ENCODE measurements at places on chromosomes 12 and 14.

DNA sequence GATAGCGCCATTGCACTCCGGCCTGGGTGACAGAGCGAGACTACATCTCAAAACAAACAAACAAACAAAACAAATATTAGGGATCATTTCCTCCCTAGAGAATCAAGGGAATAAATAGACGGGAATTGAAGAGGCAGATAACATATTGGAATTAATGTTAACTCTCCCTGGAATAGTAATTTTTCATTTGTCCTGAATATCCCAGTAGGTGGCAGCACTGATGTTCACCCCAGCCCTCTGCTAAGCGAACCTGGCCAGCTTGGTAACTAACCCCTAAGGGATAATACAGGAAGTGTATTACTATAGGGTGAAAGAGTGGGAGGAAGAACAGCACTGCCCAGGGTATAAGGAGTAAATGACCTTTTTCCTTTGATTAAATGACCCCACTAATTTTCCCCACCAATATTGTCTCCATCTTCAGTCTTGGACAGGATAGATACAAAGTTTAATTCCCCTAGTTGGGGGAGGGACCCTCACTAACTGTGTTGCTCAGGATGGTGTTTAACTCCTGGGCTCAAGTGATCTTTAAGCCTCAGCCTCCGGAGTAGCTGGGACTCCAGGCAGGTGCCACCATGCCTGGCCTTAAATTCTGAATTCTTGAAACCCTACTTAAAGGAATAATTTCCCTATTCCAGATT, 40.5 kb downstream of the SLC2A14 start:
- DNase-seq: peak; percentile 65

DNA sequence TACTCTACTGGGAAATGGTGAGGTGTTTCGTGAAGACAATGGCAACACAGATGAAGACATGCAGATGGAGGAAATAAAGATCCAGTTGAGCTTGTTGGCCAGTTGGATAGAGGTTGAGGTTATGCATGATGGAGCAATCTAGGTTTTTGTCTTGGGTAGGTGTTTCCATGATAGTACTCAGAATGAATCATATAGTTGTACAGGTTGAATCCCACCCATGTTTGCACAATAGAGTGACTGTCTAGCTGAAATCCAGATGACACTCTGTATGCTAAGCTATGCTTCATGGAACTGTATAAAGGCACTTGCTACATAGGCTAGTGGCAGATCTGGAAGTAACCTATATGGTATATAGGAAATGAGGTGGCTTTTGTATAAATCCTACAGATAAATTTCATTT, 264.9 kb downstream of the NAV3 start:
- no peak for DNase-seq

DNA sequence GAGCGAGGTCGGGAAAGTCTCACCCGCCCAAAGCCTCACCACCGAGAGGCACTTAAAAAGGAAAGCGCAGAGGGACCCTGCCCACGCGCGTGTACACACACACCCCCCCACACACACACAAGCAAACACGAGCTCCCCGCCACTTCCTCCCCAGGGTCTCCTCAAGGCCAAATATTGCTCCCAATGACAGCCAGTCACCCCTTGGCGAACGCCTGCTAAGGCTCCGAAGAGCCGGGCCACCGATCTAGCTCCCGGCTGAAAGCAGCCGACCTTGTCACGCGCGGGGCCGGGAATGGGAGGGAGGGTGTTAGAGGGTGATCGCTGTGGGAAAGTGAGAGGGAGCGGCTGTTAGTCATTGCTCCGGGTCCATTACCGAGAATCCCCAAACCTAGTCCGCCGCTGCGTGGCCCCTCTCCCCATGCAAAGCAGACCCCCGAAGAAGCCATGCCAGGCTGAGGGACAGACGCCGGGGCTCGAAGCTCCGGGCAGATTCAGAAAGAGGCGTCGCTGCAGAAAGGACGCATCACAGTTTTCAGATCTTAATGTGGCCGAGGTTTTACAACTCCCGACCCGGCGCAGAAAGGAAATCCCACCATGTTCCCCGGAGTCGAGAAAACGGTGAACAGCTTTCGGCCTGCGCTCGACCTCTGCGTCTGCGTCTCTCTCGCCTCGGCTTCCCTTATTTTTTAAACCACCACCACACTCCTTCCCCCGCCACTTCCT, 2.6 kb downstream of the BMP4 start:
- no peak for DNase-seq

GRCh38 chr12:33759279-33759678, 263.0 kb upstream of the ALG10 start:
- no peak for DNase-seq

- DNase-seq: no peak
These were observed 208.6 kb upstream of the PLXNC1 start for GRCh38 chr12:93939641-93940325.

DNA sequence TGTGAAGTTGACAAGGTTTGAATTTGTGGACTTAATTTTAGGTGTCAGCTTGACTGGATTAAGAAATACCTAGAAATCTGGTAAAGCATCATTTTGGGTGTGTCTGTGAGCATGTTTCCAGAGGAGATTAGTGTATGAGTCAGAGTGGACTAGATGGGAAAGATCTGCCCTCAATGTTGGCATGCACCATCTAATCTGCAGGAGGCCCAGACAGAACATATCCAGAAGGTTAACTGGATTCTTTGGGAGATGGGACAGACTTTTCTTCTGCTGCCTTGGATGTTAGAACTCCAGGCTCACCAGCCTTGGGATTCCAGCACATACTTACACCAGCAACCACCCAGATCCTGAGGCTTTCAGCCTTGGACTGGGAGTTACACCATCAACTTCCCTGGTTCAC, 14.1 kb downstream of the SGPP1 start:
- no peak for DNase-seq

DNA sequence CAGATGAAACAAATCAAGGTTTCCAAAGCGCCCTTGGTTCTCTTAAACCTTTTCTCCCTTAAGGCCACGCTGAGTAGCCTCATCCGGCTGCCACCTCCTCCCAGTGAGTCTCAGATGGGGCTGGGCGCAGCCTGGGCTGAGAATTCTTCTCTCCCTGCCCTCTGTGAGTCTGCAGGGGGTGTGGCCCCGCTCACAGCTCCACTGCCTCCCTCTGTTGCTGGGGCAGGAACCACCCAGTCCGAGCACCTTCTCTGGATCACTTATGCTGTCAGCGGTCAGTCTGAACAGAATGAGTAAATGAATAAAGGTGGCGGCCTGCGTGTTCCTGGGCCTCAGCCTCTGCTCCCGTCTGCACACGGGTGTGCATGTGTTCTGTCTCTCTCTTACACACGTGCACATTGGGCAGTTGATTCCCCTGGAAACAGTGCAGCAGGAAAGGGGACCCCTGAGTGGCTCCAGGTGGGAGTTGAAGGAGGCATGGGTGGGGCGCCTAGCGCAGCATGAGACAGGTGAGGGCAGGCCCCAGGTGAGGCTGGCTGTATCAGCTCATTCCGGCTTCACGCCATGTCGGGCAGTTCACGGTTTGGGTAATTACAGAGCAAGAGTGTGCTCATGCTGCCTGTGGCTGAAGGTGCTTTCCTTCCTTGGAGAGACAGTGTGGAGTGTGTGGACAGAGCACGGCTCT, 4.3 kb downstream of the PAPLN start:
- no peak for DNase-seq

- DNase-seq: peak; percentile 64
These were observed 61.9 kb downstream of the CCDC92 start for GRCh38 chr12:123910761-123911193.

- peak; percentile 43 for DNase-seq
These were observed 48.7 kb downstream of the HEATR5A start for GRCh38 chr14:31371646-31372045.

DNA sequence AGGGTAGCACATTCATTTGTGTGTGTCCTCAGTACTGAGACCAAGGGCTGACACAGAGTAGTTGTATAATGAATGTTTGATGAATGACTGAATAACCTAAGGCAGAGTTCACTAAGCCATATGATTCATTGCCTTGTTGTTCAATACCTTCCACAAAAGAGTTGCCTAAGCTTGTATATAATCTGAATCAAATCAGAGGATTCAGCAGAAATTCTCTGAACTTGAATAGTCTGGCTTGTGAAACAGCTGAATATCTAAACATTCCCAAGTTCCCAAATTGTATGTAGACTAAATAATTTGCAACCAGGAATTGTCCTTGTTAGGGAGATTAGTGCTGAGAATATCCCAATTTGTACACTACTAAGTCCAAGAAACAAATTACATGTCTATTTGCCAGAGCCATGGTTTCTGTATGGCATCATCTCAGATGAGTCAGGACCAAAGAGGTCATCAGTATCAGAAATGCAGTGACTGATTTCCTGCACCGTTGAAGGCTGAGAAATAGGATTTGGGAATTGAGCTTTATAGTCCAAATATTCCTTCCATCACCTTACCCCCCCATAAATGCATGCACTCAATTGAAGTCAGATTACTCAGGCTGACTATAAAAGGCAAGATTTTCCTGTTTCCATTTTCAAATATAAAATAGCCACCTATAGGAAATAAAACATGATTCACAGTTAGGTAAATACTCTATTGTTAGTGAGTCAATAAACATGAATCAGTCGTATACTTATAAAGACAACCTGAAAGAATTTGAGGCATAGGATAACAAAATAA, 168.7 kb downstream of the PHLDA1 start:
- DNase-seq: no peak
